ENCODE measurements at places on chromosomes 1 and 21.

DNA sequence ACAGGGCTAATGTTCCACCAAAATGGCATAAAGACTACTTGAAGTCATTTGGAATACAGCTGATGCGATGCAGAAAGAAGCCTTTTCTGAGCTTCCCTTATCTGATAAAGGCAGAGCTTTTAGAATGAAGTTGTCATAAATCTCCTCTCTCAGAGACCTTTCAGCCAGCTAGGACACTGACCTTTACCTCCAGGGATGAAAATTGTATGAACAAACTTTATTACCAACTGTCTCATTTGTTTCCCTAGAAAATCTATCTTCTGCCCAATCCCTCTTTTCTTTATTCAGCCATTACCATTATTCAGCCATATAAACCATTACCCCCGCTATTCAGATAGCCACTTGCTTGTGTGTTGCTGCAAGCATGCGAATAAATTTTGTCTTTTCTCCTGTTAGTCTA is 29.7 kb upstream of the RNF2 start:
- no peak for DNase-seq

DNA sequence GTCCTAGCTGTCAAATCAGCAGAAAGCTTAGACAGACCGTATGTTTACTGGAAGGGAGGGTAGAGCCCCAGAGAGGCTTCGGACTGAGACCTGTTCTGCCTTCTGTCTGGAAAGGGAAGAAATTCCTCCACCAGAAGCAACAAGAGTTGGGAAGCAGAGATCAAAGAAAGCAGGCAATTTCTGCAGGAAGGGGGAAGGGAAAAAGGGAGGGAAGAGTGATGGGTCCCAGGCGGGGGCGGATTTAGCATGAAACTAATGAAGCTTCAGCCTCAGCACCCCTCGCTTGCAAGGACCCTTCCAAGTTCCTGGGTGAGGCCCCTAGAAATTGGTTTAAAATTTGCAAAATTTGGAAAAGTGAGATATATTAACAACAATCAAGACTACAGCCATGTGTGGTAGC is 26.6 kb upstream of the FAM20B start:
- no peak for DNase-seq

GRCh38 chr1:114428083-114428754 is 82.8 kb downstream of the TRIM33 start:
- no peak for DNase-seq

DNA sequence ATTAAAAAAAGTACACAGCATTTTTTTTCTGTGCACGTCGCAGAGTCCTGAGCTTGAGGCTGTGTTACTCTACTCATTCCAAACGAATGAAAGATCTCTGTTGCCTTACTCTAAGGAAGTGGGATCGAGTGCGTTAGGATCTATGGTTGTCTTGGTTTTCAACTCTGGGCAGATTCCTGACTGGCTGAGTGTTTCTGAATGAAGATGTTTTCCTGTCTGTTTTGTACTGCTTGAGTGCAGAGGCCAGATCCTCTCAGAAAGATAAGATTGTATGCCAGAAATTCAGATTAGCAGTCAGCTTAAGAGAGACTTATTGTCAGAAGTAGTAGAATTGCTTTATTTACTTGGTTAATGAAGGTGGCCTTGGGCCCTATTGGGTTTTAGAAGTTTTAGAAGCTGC is 14.0 kb downstream of the PLA2G2E start:
- DNase-seq, result no peak

- peak; percentile 21 for DNase-seq
These were observed 12.0 kb upstream of the FCAMR start for GRCh38 chr1:206982216-206982615.

- DNase-seq, result no peak
These were observed 48.3 kb upstream of the LAMC2 start for GRCh38 chr1:183137782-183138181.

DNA sequence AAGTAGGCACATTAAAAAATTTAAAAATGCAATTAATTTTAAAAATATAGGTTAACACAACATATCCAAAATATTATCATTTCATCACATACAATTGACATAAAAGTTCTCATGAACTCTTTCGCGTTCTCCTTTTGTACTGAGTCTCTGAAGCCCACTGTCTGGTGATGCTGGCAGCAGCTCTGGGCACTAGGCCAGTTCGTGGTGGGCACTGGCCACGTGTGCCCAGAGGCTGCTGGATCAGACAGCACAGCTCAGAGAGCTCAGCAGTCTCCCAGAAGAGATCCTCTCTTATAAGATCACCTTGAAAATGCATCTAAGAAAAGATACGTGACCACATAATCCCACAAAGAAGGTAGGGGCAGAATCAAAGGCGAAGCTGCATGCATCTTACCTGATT is 9.9 kb downstream of the CEP104 start:
- DNase-seq, result no peak

DNA sequence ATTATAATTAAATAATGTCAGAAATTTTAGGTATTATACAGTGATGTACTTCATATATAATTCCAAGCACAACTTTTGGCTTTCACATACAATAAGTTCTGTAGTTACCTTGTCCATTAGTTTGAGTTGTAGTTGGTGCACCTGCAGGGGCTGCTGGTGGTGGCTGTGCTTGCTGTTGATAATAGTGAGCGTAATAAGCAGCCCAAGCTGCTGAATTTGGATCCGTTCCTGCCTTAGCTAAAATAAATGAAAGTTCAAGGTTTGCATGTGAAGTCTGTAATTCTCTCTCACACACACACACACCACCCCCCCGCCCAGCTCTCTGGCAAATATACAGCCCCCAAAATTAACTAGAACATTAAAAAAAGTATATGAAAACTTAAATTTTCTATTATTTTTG is 22.4 kb downstream of the FUBP1 start:
- no peak for DNase-seq

- DNase-seq, result no peak
These were observed 3.9 kb upstream of the ZSCAN20 start for GRCh38 chr1:33468531-33468930.

GRCh38 chr1:232328486-232329102 is 301.3 kb downstream of the SIPA1L2 start:
- DNase-seq, result no peak

- DNase-seq, result no peak
These were observed 277.3 kb downstream of the KAZN start for GRCh38 chr1:14875524-14876509.

DNA sequence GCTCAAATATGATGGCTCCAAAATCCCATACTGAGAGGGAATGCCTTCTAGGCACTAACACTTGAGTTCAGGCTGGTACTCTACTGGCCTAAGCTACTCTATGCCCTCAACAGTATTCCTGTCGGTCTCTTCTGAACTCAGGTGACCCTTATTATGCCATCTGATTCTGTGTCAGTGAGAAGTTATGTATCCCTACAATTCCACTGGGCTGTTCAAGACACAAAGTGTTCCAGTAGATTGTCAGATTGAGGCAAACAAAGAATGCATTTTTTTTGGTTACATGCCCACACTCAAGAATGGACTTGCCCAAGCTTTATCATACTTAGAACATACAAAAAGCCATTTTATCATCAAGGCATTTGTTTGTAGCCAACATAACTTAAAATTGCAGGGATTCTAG is 553.8 kb upstream of the PRMT6 start:
- no peak for DNase-seq

GRCh38 chr1:12614402-12615158 is 3.4 kb downstream of the DHRS3 start:
- DNase-seq, result no peak

GRCh38 chr1:89261926-89262515 is 10.6 kb downstream of the GBP5 start:
- no peak for DNase-seq

DNA sequence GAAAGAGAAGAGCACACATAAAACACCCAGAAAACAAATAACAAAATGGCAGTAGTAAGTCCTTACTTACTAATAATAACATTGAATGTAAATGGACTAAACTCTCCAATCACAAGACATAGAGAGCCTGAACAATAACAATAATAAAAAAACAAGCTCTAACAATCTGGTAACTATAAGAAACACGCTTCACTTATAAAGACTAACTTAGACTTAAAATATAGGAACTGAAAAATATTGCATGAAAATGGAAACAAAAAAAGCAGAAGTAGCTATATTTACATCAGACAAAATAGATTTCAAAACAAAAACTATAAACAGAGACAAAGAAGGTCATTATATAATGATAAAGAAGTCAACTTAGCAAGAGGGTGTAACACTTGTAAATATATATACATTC is 83.1 kb upstream of the LYPLAL1 start:
- no peak for DNase-seq

DNA sequence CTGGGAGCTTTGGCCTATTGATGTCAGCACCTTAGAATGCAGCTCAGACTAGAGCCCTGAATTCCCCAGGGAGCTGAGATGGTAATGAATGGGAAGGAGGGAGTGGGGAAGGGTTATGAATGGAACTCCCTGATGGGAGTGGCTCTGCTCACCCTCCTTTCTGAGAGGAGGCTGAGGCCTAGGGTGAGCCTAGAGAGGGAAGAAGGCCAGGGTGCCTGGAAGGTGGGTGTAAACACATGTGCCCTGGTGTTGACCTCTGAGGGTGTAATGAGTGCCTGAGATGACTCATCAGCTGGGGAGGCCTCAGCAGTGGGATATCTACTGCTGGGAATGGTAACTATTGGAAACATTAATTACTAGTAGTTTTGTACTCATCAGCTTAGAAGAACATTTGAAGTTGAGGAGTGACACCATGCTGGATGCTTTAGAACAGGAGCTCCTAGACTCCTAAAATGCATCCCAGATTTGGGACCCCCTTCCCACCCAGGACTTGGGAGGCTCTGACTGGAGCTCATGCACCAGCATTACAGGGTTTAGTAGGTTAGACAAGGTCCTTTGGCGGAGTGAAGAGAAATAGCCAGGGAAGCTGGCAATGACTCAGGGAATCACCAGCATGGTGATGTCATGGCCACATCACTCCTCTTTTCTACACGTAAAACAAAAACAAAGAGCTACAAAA is 16.0 kb upstream of the PIGV start:
- DNase-seq, result no peak

DNA sequence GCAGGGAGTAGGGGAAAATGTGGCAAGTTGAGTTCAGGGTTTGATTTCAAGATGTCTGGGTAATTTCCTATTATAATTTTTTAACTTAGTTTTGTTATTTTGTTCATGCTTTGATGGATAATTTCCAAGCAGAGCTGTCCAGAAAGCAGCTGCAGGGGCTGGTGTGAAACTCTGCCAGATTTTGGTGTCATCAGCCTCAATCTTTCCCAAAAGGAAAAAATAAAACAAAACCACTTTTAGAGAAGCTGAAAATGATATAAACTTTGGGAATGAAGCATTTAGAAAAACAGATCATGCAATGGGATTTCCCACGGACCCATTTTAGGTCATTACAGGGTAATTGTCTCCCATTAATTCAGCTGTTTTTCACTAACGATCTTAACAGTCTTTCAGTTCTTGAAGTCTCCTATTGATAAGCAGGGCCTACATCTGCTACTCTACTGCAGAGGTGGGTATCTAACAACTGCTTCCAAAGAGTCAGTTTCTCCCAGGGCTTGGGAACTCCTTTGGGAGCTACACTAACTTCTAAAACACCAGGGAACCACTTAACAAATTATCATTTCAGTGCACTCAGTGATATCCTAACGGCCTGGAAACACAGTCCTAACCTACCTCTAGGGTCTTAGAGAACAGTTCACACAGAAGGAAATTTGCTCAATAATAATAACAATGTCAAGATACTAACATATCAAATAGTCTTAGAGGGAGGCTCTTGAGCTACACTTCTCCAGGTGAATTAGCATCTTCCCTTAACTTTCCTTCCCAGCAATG is 12.3 kb downstream of the ZNF436 start:
- no peak for DNase-seq

GRCh38 chr1:232970508-232970907 is 20.1 kb downstream of the NTPCR start:
- DNase-seq, result no peak

- peak; percentile 87 for DNase-seq
These were observed 28.4 kb downstream of the HMGN2 start for GRCh38 chr1:26500488-26501175.
